ENCODE measurements at places on chromosomes 4 and X.

DNA sequence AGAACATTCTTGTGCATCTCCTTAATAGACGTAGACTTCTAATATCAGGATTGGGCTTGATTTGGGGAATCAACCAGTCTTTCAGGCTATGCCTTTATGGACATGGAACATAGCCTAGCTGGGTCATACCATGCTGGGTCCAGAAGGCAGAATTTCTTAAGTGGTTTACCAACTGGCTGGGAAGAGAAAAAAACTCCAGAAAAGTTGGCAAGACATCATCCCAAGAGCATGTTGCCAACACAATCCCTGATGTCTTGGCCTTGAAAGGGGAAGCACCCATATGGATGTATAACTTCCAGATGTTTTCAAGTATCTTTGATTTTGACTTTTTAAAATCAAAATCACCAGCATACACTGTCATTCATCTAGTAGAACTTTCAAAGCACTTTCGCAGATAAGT, 138.0 kb upstream of the FGF13 start:
- no peak for DNase-seq

- DNase-seq = no peak
Measured at GRCh38 chr4:26073886-26074560, 160.0 kb downstream of the SMIM20 start.

DNA sequence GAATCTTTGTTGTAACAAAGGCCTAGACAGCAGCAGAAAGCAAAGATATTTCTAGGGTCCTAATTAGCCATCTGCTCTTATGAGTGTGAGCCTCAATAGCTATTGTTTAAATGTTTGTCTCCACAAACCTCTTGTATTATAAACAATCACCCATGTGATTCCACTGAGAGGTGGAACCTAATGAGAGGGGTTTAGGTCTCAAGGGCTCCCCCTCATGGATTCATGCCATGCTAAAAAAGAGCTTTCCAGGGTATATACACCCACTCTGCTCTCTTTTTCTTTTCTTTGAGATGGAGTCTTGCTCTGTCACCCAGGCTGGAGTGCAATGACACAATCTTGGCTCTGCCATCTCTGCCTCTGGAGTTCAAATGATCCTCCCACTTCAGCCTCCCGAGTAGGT, 42.1 kb downstream of the TRIM61 start:
- no peak for DNase-seq

- DNase-seq = no peak
Measured at GRCh38 chr4:112885897-112886296, 163.6 kb upstream of the ANK2 start.

DNA sequence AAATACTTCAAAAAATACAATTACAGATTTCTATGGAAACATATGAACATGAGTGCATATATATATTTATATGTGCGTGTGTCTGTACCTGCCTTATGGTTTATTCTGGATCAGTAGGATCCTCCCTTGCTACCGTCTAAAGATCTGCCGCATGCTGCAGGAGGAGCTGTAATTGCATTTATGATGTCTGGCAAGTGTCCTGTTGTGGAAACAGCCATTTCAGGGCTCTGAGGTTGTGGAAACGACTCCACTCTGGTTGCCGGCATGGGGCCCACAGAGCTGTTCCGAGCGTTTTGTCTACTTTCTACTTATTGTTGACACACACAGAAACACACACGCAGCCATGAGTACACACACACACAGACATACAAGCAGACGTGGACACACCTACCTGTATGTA, 21.3 kb downstream of the CD99 start:
- no peak for DNase-seq

DNA sequence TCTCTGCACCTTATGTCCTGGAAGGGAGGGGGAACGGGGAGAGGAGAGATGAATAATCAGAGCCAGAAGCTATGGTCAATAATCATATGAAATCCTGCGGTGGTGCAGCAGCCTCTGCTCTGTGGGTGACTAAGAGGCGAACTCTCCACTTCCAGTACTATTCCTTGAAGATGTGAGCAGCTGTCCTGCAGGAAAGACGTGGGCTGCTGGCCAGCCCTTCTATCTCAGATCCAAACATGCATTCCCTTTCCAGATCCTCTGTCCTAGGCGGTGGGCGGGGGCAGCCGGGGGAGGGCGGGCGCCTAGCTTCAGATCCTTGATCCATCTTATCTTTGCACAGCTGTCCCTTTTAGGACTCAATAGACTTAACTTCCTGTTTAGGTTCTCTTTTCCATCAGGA, 34.5 kb downstream of the SPINK2 start:
- DNase-seq = no peak

DNA sequence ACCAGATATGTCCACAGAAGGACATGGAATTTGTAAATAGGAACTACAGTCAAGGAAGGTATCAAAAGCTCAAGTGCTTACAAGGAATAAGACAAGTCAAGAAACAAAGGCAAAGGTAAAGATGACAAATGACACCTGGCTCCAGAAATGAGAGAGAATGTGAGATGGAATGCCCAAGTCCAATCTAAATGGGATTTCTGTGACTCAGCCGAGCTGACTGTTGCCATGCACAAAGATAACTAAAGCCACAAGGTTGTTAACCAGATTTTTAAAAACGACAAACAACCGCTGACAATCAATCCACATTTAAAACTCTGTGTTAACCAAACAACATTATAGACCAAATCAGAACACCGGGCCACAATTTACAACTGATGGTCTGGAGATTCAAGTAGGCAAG, 1.1 kb downstream of the NFXL1 start:
- no peak for DNase-seq

DNA sequence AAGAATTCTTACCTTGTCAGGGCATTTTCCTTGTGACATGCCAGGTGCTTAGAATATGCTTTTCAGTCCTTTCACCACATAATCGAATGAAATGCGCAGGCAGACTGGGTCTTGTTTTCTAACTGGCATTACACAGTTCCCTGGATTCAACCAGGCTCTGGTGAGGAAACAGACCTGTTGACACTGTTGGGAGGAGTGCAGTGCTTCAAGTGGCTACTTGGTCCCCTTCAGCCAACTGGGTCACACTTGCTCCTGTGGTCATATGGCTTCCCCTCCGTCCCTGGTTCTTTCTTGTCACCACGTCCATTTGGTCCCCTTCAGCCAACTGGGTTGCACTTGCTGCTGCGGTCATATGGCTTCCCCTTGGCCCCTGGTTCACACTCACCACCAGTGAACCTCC, 9.7 kb downstream of the SMIM20 start:
- no peak for DNase-seq

DNA sequence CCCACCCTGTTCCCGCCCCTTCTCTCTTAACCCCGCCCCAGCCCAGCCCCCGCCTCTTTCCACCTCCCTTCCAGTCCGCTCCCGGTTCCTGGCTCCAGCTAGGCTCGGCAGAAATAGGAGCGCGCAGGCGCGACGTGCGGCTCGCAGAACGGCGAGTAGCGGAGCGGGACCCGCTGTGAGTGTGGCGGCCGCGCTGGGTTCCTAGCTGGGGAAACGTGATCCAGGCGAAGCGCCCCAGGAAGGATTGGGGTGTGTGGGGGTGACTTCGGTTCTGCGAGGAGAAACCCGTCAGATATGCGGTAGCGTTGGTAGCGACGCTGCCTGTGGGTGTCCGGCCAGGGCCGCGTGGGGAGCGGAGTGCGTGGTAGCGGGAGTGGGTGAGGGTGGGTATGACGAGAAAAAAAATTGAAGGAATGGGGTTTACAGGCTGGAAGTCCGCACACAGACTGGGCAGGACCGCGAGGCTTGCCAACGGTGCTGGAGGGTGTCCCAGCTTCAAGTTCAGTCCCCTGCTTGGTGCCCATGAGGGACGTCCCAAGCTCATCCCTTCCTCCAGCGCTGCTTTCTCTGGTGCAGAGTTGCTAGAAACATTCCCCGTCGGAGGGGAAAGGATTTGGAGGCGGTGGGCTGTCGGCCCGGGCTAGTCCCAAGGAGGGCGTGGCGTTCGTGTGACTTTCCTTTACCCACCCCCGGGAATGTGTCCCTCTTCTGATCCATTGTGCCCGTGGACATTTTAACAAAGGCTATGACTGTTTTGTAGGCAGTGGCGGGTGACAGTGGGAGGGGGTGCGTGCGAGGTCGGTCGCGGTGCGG, at the start of gene PRRG1:
PRRG1 (plus strand) TSS at position 144 of the 813 bp plus-strand sequence. CDS start 56,886 bp downstream, outside the sequence.
- DNase-seq = peak; percentile 19

- DNase-seq = no peak
Measured at GRCh38 chr4:3239998-3240920, 8.7 kb upstream of the MSANTD1 start.

Measured in GOT3 (cell line).